ENCODE measurements at places on chromosomes 3 and 15.

GRCh38 chr3:11618904-11619303 is 24.8 kb downstream of the VGLL4 start:
- DNase-seq: peak; percentile 92

DNA sequence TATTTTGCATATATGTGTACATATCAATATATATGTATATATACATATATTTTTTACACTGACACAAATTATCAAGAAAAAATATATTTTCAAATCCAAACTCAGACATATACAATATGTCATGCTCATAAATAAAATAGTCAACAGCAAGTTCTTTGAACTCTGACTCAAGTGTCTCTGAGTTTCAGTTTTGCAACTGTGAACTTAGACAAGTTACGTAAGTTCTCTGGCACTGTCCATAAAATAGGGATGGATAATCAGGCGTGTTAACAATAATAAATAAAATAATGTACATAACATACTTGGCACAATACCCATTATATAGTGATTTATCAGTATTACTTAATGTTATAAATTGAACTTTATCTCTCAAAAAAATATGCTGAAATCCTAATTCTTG is 12.1 kb upstream of the XRN1 start:
- no peak for DNase-seq

- peak; percentile 49 for DNase-seq
Observed at GRCh38 chr3:10977892-10978510, 14.5 kb upstream of the SLC6A1 start.

- no peak for DNase-seq
Observed at GRCh38 chr3:56190771-56191305, 277.4 kb downstream of the ERC2 start.

GRCh38 chr3:5442106-5442785 is 254.7 kb downstream of the EDEM1 start:
- no peak for DNase-seq

GRCh38 chr15:74821091-74821789 is 5.2 kb upstream of the CPLX3 start:
- peak; percentile 66 for DNase-seq

DNA sequence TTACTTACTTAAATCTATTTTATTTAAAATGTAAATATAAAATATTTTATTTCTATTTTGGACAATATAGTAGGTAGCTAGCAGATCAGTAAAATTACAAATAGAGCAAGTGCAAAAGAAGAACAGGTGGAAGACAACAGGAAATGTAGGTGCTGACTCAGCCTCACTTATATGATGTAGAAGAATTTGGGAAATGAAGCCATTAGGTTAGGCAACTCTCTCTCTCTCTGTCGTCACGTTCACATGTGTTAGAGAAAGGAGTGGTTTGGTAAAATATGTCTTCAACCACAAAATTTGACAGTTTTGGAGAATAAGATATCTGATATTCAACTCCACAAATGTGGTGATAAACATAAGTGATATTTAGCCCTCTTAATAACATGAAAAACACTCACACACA is 532.5 kb upstream of the KCNMB2 start:
- no peak for DNase-seq

- DNase-seq: peak; percentile 62
Observed at GRCh38 chr15:70526221-70526973, 237.0 kb downstream of the UACA start.

GRCh38 chr3:150216041-150216811 is 191.9 kb upstream of the TSC22D2 start:
- DNase-seq: peak; percentile 76

- DNase-seq: no peak
Observed at GRCh38 chr3:58607816-58608215, 30.6 kb upstream of the FAM107A start.

DNA sequence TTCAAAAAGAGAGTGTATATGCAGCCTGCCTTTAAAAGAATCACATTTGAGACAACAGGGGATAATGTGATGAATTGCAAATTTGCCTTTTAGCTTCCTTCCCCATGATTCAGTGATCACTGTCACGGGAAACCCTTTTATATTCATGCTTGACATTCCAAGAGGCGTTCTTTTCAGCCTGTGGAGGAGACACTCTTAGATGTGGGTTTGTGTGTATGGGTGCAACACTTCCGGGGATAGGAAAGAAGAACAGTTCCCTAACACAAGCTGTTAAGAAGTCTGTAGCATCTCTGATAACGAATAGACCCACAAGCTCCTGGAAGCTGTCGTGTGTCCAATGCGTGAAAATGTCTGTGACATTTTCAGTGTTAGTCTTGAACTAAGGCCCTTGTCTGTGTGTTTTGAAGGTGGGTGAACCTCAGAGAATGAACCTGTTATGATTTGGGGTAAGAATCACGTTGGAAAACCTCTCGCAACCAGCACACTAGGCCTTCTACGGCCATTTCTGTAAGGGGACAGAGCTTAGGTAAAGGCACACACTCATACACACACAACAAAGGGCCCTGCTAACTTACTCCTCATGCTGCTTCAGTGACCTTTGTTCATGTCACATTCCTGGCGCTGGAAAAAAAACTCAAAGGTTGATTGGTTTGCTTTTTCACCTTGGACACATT is 229.2 kb upstream of the ST8SIA2 start:
- peak; percentile 72 for DNase-seq

Data from brain (organoid and tissue), 16 donors.